ENCODE measurements at places on chromosomes 3 and 15.
A peak's percentile ranks its signal among the peaks of the same experiment; 100 is the strongest.

DNA sequence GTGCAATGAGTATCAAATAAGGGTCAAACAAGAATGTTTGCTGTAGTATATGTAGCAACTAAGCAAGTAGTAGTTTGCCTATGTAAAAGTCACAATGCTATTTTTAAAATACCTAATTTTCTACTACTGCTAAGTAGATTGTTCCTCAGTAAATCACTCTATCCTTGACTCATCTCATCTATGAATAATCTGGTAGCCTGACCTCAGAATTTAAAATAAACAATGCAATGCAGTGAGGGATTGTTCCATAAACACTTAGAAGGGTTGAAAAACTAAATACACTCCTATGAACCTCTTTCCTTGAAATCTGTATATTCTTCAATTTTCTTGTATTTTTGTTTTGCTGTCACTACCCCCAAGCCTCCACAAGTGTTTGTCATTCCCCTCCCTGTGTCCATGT lies 253.3 kb downstream of the TBC1D5 start:
- DNase-seq, result no peak

DNA sequence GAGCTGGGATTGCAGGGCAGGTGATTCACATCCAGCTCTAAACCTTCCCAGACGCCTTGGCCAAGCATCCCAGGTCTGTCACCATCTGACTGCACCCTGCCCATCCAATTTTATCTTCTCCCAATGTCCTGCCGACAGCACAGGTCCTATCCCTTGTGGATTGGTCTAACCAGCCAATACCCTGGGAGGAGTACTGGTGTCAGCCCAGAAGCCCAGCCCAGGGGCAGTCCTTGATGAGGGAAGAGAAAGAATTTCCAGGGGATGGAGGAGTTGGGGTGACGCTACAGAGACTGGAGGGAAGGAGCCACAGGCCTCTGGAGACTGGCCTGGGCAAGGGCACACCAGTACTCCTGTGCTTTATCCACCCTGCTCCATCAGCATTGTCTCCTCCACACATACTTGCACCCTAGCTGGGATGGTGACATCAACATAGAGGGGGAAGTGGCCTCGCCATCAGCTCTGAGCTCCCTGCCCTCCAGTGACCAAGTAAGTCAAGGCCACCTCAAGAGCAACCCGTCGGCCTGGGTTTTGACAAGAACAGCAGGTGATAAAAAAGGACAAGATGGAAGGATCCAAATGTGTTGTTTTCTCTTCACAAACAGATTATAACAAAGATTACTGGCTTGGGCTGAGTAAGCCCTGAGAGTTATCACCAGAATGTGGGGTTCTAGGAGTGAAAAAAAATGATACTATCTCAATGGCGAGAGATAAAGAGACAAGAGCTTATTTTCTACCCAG lies 114.6 kb downstream of the AQP9 start:
- DNase-seq, result no peak

DNA sequence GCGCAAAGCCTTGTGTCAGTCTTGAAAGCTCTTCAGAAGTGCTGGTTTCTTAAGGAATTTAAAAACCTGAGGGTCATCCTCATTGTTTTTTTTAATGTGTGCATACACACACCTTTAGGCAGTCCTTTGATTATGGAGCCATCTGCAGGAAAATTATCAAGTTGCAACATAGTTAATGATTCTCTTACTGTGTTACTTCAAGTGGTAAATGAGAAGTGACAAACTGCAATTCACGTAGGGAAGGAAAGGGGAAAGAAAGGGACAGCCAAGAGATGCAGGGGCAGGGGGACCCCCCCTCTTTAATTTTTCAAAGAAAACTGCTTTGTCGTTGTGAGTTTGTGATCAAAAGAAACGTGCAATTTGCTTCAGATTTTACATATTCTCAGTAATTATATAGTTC lies 162.4 kb upstream of the CGNL1 start:
- DNase-seq, result no peak

DNA sequence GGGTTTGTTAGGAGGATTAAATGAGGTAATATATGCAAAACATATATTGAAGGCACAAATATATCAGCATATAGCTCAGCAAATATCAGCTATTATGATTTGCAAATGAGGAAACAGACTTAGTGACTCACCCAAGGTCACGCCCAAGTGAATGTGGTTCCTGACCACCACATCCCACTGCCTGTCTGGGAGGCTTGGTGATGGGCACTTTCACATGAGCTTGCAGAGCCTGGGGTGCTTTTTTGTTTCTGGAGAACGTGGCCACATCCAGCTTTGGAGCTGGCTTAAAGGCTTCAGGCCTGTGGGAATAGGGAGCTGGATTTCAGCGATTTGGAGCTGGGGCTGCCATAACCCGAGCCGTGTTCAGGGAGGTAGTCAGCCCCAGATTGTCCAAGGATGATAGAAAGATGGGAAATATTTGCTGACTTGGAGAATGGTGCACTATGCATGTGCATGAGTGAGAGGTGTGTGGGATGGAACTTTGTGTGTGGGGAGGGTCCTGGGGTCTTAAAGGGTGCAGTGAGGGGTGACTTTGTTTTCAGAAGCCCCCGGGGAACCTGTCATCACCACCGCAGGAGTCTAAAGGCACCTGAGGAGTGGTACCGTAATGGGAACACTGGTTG lies 12.0 kb upstream of the FGD5 start:
- DNase-seq, result no peak

DNA sequence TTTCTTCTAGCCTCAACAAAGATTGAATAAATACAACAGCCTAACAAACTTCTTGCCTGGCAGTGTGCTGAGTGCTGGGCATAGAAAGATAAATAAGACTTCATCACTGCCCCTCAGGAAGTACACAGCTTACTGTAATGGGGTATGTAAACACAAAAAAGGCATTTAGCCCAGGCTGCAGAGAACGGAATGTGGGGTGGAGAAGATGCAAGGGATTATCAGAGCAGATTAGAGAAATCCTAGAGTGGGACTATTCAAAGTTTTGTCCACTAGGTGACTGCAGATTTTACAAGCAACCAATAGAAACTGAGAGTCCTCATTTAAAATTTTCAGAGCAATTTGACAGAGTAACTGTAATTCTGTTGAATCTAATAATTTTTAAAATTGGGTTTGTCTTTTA lies 35.4 kb upstream of the TSC22D2 start:
- DNase-seq, result no peak

- DNase-seq, result no peak
These were observed 39.2 kb downstream of the RFT1 start for GRCh38 chr3:53091011-53091410.

- DNase-seq, result no peak
These were observed 36.2 kb downstream of the RBPMS2 start for GRCh38 chr15:64739156-64739555.

- no peak for DNase-seq
These were observed 866 bp upstream of the CD276 start for GRCh38 chr15:73683257-73683776.

DNA sequence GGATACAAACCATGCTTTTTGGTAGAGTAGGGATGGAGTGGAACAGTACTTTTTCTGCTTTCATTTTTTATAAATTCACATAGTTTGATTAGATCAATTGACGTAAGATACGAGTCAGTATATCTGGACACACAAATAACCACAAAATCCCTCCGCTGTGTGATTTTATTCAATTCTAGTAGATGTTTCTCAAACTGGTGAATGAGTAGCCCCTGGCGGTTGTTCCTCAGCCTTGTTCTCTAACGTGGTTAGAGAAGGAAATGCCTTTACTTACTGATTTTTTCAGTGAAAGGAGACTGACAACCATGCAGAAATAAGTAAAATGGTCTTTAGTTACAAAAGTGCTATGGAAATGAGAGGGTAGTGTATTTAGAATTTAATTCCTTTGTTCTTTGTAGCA lies 161.0 kb downstream of the TCF12 start:
- DNase-seq, result no peak

GRCh38 chr3:50170689-50171088 lies 15.6 kb downstream of the SEMA3F start:
- no peak for DNase-seq

DNA sequence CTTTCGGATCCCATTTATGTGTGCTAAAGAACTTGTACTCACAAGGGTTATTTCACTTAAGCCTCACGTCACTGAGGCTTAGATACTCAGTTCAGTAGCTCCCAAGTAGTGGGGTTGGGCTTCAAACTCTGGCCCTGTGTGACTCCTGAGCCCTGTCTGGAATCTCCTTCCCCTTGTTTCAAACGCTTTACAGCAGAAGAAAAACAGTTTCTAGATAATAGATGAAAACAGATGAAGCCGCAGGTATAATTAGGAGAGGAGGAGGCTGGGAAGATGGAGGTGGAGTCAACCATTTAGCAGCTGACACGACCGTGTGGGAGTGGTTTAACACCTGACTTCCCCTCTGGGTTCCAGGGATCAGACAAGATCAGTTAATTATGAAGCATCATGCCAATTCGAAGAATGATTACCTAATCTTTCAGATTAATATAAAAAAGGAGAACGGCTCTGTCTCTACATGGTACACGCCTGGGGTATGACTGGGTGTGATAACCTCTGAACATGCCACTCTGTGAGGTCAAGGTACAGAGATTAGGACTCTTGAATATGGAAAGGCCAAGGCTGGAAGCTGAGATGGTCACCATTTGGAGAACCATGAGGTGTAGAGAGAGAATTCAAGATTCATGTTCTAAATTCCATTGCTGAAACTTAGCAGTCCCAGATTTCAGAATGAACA lies 31.1 kb downstream of the TPM1 start:
- DNase-seq, result no peak

DNA sequence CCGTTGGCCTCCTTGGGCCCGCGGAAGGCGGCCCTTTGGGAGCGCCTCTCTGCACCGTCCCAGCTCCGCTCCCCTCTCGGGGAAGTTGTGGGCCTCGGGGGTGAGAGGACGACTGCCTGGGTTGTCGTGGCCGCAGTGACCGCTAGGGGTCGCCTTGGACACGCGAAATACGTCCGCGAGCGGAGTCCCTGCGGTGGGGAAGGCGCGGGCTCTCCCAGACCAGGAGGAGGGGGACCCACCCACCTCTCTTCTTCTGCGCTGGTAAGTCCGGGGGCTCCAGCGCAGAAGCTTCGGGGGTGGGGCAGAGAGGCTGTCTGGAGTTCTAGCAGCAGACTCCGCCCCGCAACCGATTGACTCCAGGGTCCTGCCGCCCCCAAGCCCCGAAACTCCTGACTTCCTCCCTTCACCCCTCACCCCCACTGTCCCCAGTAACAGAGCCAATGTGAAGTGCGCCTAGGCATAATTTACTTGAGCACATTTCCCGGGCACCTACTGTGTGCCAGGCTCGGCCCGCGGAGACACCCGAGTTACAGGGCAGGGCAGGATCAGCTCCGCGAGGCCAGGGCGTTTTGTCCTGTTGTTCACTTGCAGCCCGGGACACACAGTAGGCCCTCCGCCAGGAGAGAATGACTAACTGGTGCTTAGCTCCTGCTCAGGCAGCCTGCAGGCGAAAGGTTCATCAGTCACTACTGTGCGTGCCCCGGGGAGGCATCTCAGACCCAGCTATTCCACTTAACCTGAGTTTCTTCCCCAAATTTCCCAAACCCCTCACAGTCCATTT lies 32.8 kb downstream of the DNASE1L3 start:
- peak; percentile 89 for DNase-seq

GRCh38 chr15:56906766-56907165 lies 11.7 kb upstream of the TCF12 start:
- no peak for DNase-seq

- DNase-seq, result no peak
These were observed 841 bp downstream of the SLC6A20 start for GRCh38 chr3:45795509-45795881.

- DNase-seq, result no peak
These were observed 165.1 kb downstream of the IL5RA start for GRCh38 chr3:2945121-2945520.

DNA sequence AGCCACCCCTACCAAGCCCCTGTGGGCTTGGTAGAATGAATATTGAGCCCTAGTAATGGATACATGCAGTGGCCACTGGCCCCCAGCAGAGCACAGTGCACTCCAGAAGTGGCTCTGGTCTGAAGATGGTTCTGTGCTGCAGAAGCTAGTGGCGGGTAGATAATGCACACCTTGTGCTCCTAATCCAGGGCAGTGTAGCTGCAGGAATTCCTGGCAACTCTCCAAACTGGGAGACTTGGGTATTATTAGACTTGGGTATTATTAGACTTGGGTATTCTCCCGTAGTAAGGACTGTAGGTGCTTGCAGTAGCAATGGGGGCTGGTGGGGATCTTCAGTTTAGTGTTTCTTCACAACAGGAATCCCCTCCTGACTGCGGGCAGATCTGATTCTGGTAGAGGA lies 34.7 kb downstream of the NUSAP1 start:
- DNase-seq, result no peak

- no peak for DNase-seq
These were observed 19.5 kb downstream of the TBL1XR1 start for GRCh38 chr3:177177749-177178221.

DNA sequence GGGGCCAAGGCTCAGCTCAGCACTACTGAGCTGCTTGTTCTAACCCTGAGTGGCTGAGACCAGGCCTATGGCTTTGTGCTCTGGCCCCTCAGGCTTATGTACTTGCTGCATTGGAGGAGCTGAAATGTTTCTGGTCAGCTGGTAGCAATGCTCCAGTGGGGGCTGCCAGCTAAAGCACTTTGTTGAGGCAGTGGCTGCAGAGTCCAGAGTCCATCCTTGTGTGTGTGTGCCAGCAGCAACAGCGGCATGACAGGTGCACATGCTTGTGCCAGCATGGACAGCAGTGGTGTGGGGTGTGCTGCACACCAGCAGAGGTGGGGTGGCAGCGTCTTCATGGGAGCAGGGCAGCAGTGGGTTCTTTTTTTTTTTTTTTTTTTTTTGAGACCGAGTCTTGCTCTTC lies 169.1 kb downstream of the VPS8 start:
- DNase-seq, result no peak

GRCh38 chr3:152039887-152040286 lies 166.4 kb downstream of the SUCNR1 start:
- DNase-seq, result no peak

DNA sequence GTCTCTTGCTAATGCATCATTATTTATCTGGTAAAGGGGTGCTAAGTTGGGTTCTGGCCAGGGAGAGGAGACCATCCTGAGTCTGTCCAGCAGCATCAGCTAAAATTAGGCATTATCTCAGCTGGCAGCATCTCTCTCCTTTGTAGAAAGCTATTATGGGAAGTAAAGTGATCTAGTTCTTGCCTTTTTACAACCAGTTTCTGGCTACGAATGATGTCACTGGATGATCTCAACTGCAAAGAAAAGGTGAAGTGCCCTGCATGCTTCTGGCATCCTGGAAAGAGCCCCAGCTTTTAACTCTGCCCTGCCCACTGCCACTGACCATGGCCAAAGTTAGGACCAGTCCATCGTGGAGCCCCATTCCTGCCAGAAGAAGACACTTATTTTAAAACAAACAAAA lies 37.1 kb upstream of the IL12A start:
- DNase-seq, result no peak

Measured in activated CD4-positive, alpha-beta T cell treated with anti-CD3 and anti-CD28 coated beads, Interleukin-2, amount 50 U/mL, for 4 hours (primary cell).